ENCODE measurements at places on chromosomes 11 and 22.

DNA sequence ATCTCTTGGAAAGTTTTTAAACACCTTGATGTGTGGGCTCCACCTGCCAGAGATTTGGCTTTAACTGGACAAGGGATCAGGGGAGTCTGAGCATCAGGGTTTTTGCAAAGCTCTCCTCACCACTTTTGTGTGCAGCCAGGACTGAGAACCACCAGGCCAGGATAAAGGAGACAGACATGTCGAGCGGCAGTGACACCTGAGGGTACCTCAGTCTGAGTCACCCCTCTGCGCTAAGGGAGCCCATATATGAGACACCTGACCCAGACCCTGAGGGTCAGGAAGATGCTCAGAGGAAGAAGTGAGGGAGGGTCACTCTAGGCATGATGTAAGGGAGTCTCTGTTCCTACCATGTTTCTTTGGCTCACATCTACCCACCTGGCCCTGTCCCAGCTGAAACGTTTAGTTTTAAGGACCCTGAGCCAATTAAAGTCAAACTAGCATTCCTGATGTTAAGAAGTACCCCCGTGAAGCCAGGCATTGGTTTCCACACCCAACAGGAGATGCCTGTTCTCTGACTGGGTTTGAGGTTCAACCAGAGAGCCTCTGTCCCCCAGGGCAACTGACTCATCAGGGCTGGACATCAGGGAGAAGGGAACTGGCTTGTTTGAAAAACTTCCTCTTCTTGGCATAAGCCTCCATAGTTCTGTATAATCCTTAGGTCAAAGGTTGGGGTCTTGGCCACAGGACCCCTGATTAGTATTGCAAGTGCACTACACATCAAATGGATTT is 72.4 kb upstream of the BIRC3 start:
- DNase-seq = no peak

DNA sequence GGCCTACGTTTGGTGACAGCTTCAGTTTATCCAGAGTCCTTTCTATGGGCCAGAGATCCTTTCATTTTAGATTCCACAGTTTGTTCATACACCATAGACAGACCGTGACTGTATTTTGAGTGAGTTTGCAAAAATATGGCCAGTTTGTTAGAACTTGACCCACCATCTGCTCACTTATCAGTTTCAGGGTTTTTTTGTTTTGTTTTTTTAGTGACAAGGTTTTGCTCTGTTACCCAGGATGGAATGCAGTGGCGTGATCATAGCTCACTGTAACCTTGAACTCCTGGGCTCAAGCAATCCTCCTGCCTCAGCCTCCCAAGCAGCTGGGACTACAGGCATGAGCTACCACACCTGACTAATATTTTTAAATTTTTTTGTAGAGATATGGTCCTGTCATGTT is 9.1 kb upstream of the CKAP5 start:
- DNase-seq = no peak

DNA sequence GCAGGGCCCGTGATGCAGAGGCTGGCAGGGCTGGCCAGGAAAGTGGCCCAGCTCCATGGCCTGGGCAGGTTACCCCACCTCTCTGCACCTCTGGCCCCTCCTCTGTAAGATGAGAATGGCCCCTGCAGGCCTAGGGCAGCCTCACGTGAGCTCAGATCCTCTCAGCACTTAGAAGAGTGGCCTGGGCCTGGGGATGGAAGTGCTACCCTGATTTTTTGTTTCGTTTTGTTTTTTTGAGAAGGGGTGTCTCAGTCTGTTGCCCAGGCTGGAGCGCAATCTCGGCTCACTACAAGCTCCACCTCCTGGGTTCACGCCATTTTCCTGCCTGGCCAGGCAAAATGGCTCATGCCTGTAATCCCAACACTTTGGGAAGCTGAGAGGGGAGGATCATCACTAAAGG is 982 bp downstream of the APOBEC3H start:
- DNase-seq = no peak

DNA sequence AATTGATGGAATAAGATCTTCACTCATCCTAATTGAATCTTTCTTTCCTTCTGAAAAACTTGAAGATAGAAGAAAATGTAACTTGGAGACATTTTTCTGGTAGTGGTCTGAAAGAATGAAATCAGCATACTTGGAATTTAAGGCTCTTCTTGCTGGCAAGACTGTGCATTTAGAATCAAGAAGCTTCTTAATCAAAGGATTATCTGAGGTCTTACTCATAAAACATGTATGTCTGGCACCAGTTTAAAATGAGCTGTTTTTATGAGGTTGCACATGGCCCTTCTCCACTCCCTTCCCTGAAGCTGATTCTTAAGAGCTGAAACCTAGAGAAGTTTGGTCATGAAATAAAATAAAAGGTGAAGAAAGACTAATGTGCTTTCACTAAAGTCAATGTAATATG is 77.3 kb downstream of the ARHGEF12 start:
- DNase-seq = no peak

- DNase-seq = peak; percentile 27
These were observed 47.7 kb upstream of the FADD start for GRCh38 chr11:70155386-70155785.

- no peak for DNase-seq
These were observed 4.6 kb upstream of the CD6 start for GRCh38 chr11:60966890-60967289.

DNA sequence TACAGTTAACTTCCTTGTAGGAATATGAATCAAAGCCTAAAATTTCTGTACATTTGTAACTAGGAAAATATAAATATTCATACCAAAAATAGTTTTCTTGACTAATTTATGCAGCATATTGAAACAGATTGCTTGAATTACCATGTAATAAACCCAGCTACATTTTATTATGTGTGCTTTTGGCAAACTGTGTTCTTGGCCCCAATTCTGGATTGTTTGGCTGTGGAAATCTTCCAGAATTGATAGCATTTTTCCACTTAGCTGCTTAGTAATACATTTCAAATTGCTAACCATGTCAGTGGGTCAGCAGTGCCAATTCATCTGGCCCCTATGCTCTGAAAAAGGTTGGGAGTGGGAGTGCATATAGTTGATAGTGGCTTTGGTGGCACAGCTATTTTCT is 32.3 kb downstream of the PDHX start:
- no peak for DNase-seq

- DNase-seq = no peak
These were observed 67.3 kb downstream of the RNF169 start for GRCh38 chr11:74815966-74816365.

DNA sequence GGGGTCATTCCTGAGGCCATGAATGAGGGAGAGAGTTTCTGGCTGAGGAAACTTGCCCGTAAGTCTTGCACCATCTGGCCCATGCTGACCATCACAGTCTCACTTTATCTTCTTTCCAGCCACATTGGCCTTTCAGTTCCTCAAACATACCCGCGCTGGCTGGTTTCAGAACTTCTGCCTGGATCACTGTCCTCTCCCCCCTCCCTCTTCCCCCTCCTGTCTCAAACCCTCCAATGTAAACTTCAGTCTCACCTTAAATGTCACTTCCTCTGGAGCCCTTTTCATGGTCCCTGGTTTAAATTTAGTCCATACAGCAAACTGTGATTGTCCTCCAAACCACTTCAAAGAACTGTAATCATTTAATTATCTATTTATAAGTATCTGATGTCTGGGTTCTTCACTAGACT is 3.7 kb upstream of the TMEM109 start:
- DNase-seq = no peak

DNA sequence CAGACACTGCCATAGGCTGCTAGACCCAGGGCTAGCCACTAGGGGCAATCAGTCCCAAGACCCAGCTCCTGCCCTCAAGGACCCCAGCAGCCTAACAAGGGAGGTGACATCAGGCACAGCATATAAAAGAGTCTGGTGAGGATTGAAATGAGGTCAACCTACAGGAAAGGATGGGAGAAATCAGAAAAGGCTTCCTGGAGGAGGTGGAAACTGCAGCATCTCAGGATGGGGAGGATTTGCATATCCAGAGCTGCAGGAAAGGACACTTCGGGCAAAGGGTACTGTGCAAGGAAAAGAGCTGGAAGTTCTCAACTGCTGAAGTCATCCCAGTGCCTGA is 2.9 kb upstream of the ARFGAP2 start:
- peak; percentile 50 for DNase-seq

DNA sequence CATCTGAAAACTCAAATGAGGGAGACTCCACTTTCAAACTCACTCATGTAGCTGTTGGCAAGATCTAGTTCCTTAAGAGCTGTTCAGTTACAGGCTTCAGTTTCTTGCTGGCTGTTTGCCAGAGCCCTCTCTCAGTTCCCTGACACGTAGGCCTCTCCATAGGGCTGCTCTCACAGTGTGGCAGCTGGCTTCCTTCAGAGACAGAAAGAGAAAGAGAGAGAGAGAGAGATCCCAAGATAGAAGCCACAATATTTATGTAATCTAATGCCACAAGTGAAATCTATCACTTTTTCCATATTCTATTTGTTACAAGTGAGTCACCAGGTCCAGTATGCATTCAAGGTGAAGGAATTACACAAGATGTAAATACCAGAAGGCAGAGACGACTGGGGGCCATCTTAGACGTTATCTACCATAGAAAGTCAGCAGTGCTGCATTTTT is 168.8 kb downstream of the RCN1 start:
- no peak for DNase-seq

DNA sequence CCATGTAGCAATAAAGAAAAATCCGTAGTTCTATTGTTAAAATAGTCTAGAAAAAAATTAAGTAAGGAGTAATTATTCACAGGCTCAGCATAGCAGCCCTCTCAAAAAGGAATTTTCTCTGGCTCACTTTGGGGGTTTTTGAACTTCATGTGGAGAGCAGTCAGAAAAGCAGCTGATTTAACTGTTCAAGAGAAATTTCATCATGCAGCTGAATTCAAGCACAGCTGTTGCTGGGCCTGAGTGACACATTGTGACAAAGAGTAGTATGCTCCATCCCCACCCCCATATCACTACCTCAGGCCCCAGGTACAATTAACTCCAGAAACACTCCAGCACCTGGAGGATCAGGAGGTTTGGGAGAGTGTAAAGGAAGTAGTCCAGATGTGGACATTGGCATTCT is 272.1 kb downstream of the FAM76B start:
- no peak for DNase-seq

GRCh38 chr11:35852056-35852455 is 91.8 kb upstream of the LDLRAD3 start:
- no peak for DNase-seq

DNA sequence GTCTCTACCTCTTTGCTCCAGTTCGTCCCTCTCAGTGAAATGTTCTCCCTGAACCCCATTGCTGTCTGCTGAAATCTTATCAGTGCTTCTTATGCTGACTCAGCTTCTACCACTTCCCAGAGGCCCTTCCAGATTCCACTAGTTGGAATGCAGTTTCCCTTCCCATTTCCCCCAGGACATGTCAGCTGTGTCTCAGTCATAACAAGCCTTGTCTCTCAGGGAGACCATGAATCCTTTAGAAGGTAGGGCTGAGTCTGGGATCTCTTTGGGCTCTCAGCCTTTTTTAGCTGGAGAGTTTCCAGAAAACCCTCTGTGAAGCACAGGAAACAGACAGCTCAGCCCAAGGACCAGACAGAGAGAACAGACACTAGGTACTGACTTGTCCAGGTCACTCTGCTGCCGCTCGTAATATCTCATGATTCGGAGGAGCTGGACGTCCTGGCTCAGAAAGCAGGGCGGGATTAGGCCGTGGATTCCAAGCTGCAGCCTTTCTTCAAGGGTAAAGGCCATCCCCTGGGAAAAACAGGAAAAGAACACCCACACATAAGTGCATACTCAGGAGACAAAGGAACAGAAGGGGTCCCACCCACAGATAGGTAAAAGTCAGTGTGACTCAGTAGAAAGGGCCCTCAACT is 113.0 kb downstream of the ME3 start:
- no peak for DNase-seq

- no peak for DNase-seq
These were observed 403.6 kb downstream of the TBC1D22A start for GRCh38 chr22:47166033-47166404.

DNA sequence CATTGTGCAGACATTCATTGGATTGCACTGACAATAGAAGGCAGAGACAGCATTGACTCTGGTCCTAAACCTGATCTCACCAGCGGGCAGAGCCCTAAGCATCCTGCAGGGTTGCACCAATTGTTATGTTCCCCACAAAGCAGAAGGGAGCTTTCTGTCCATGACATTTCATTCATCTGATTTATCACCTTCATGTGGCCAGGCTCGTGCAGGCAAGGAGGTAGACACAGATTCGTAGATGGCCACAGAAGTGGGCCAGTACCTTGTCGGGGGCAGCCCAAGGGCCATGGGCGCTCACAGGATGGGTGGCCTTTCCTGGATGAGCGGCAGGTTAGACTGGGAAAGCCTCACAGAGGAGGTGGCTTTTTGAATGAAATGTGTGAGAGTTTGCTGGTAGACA is 2.9 kb downstream of the TSKU start:
- no peak for DNase-seq

DNA sequence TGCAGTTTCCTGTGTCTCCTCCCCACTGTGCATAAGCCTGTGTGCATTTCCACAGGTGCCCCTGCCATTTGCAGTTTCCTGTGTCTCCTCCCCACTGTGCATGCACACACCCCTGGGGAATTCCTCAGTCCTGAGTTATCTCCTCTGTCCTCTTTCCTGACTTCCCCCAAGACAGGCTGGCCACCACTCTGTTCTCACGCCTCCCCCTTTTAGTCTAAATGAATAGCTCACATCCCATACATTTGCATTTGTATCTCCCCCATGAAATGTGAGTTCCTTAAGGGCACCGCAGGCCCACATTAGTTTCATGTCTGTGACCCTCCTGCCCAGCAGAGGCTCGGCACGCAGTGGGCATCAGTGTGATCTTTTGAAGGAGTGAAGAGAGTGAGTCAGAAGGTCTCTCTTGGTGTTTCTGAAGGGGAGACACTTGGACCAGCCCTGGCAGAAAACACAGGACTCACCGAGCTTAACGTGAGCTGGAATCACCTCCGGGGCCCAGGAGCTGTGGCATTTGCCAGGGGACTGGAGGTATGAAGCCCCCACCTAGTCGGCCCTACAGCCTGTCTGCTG is 6.2 kb downstream of the LRRC74B start:
- DNase-seq = no peak

DNA sequence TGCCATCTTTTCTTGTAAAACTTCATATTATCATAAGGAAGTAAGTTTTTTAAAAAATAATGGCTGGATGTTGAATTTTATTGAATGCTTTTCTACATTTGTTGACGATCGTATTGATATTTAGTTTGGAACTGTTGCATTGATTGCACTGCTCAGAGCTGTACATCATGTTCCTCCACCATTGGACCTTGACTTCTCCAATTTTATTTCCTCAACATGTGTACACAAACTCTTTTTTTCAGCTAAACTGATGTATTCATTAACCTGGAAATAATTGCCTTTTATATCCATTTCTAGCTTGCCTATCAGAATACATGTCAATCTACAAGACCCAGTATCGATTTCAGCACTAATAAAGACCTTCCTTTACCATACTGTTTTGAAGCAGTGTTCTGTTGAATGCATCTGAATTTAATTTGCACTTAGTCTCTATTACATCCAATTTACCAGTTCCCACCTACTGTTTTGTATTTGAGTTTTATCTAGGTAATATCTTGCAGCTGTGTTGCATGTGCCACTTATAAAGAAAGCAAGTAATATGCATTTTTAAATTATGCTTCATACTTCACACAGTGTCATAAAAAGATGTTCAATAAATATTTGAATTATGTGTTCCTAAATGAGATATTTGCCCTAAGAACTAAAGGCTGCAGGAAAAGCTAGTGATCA is 5.5 kb downstream of the CEP57 start:
- DNase-seq = no peak

- no peak for DNase-seq
These were observed 593.6 kb downstream of the CNTN5 start for GRCh38 chr11:99614352-99614751.

Data from NCI-H526 (cell line).